ENCODE measurements at places on chromosomes 3 and 15. TPM values are rescaled to one million over a fixed set of nuclear protein-coding genes. Genes with fewer than 3 reads are reported as not detected.

DNA sequence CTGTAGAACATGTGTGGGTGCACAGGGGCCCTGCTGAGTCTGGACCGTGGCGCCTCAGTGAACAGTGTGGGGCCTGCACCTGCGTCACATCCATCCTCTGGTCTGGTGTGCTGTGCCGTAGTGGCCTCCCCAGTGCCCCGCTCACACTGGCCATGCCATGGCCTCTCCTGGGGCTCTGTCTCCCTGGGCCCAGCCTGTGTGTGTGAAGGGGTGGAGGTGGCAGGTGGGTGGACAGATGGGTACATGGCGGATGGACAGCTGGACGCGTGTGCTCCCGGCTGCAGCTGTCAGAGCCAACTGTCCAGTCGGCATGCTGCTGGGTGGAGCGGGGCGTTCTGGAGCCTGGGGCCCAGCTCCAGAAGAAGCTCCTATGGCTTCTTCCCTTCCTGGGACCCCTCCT, 17.8 kb downstream of the PLXNA1 start:
- DNase-seq, result no peak

DNA sequence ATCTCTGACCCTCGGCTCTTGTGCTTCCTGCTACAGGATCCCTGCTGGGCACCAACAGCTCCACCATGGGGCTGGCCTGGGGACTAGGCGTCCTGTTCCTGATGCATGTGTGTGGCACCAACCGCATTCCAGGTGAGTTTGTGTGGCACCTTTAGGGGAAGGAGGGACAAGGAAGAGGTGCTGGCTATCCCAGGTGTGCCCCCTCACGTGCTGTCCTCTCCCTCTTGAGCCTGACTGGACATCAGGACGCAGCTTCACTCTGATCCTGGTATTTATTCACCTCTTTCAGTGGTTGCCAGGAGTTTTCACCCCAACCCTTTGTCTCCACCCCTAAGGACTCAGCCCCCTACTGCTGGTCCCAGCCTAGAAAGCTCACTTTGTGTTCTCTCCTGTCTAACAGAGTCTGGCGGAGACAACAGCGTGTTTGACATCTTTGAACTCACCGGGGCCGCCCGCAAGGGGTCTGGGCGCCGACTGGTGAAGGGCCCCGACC, 960 bp downstream of the THBS1 start:
- peak; percentile 70 for DNase-seq

GRCh38 chr3:128725547-128726022, 398 bp upstream of the RAB7A start:
- no peak for DNase-seq

GRCh38 chr15:33535135-33535534, 224.4 kb downstream of the RYR3 start:
- DNase-seq, result peak; percentile 36

GRCh38 chr3:185411133-185411532, 48.2 kb downstream of the MAP3K13 start:
- DNase-seq, result no peak

GRCh38 chr3:189572249-189572648, 58.9 kb upstream of the TP63 start:
- DNase-seq, result no peak

- DNase-seq, result no peak
Measured at GRCh38 chr15:90710436-90711027, 6.6 kb upstream of the BLM start.

DNA sequence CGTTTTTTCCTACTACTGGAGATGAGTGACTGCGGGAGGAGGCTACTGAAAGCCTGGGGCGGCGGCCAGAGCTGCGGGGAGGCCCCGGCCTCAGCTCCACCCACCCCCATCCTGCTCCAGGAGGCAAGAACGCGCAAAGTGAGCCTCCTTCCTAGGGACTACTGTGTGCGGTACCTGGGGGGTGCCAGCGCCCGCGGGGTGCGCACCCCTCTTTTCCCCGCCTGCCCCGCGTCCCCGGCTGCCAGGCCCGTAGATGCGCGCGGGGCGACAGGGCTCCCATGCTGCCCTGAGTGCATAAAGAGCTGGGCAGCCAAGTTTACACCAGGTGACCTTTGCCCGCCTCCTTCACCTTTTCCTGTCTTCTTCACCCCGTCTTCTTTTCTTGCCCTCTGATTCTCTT, 2.5 kb upstream of the USF3 start:
- DNase-seq, result peak; percentile 22

DNA sequence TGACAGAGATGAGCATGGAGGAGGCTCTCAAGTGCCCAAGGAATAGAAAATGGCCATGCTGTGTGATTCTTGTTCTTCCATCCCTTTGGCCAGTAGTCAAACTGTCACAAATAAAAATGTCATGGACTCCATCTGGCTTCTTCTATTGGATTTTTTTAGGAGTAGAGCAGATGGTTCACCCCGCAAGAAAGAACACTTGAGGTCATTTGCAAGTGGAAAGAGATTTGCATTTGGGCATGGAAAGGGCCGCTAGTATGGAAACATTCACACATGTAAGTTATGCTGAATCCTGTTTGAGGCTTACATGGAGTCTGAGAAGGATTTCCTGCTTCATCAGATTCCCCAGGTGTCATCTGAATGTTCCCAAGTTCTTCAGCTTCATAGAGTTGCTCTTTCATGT, 53.1 kb upstream of the CFAP161 start:
- DNase-seq, result no peak

DNA sequence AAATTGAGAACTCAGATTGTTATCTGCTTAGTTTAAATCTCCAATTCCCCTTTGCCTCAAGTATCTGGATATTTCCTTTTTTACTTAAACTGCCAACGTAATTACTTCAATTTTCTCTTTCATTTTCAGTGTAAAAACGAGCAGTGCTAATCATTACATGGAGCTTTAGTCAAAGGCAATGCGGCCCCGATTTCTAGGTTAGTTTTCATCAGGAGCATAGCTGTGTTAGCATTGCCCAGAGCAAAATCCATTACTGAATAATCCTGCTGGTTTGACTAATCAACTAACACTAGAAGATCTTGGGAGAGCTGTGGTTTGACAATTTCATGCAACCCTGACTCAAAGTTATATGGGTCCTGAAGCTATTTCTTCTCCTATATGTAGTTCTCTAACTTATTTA, 46.2 kb downstream of the ZPLD1 start:
- DNase-seq, result no peak

GRCh38 chr15:99009741-99010330, 2.2 kb upstream of the PGPEP1L start:
- DNase-seq, result no peak

DNA sequence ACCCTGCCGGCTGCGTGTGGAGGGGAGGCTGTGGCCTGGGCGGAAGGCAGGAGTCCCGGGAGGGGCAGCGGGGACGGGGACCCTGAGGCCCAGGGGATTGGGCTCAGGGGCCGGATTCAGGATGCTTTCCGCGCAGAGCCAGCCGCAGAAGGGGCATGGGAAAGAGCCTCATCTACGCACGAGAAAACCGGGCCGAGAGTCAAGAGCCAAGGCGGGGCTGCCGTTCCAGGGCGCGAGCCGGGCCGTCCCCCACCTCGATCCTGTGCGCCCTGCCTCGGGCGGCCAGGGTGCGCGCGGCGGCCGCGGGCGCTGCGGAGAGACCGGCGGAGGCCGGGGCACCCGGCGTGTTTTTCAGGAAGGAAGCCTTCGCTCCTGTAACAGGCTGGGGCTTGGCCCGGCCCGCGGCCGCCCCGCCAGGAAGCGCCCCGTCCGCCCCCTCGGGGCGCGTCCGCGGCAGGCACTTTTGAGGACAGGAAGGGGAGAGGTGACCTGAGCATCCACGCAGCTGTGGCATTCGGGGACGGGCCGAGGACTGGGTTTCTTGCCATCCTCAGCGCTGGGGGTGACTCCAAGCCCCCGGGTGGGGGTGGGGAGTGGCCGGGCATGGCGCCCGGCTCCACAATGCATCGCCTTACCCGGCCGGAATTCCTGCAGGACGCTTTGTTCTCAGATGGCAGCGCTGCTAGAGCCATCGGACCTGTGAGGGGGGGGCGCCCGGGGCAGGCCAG, 62.3 kb upstream of the GATA2 start:
- DNase-seq, result peak; percentile 76

DNA sequence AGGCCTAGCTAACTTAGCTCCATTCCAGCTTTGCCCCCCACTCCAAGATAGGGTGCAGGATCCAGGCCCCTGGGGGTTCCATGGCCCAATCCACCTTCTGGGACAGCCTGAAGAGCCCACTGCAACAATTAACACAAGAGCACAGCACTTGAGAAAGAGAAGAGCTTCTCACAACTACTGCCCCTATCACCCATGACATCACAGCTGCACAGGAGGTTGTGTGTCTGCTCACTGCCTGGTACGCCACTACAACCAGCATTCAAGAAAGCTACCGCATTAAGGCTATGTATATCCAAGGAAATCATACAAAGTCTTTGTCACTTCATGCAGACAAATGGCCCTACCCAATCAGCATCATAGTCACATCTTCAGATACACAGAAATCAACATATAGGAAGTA, 62.0 kb downstream of the MYO5A start:
- no peak for DNase-seq

GRCh38 chr15:32646291-32646690, 4.8 kb downstream of the SCG5 start:
- DNase-seq, result no peak

DNA sequence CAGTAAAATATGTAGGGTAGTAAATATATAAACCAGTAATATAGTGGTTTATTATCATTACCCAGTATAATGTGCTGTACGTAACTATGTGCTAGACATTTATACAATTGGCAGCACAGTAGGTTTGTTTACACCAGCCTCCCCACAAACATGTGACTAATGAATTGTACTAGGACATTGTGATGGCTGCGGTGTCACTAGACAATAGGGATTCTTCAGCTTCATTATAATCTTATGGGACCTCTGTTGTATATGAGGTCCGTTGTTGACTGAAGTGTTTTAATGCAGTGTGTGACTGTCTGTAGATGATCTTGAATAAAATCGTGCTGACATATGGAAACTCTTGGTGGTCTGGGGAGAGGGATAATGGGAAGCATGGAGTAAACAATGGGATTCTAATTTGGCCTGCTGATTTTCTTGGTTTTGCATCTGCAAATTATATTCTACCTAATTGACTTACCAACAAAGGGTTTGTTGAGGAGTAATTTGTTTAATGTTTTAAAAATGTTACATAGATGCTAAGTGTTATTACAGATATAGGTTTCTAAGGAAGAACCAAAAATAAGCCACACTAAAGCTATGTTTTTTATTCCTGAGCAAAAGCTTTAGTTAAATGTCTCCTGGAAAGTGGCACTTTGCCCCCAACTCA, 496.5 kb upstream of the TBL1XR1 start:
- DNase-seq, result no peak

DNA sequence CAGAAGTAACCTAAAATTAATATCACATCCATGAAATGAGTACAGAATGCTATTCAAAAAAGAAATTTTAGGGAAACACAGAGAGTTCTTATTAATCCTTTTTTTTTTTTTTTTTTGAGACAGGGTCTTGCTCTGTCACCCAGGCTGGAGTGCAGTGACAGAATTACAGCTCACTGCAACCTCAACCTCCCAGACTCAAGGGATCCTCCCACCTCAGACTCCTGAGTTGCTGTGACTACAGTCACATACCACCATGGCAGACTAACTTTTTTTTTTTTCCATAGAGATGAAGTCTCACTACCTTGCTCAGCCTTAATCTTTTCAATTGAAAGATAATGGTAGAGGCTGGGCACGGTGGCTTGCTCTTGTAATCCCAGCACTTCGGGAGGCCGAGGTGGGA, 6.3 kb upstream of the CRTC3 start:
- DNase-seq, result no peak

- no peak for DNase-seq
Measured at GRCh38 chr3:182585532-182586150, 207.7 kb upstream of the ATP11B start.

DNA sequence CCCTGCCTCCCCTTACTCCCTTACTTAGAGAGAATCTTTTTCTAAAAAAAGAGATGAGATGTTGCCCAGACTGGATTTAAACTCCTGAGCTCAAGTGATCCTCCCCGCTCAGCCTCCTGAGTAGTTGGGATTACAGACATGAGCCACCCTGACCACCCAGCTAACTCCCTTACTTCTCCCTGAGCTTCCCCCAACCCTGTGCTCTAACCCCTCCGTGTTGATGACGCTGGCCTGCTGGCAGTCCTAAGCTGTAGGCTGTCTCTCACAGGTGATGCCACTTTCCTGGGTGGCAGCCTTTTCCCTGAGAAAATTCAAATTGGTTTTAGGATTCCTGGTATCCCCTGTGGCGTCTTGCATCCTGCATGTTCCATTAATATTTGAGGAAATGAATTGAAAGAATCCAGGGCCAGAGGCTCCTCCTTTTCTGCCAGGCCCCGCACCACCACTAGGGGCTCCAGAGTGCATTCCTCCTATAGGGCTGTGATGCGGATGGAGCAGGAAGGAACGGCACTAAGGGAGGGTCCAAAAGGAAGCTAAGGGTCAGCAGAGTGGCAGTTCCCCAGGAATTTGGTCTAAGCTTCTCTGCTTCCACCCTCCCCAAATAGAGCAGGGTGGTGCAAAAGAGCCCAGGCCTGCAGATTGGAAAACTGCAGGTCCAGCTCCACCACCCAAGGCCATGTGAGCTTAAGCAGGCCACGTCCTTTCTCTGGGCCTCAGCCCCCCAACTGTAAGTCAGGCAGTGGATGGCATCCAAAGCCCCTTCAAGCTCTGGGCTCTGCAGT, 101.1 kb downstream of the DAPK2 start:
- peak; percentile 58 for DNase-seq

GRCh38 chr3:177177749-177178221, 19.5 kb downstream of the TBL1XR1 start:
- DNase-seq, result no peak

GRCh38 chr3:66404903-66405700, 95.7 kb downstream of the LRIG1 start:
- no peak for DNase-seq

METTL6 gene
- total RNA-seq, result 24.4 TPM

CHDH gene
- total RNA-seq, result 9.1 TPM

TEX9 gene
- 2.6 TPM for total RNA-seq

CKMT1A gene
- not detected for total RNA-seq

EIF3J gene
- total RNA-seq, result 38.5 TPM

CDHR4 gene
- total RNA-seq, result 1.6 TPM

FANCD2OS gene
- total RNA-seq, result not detected

SCAMP5 gene
- total RNA-seq, result 2.6 TPM

Measured in uterus (tissue), 4 donors.